Activated CD8-positive, alpha-beta T cell treated with anti-CD3 and anti-CD28 coated beads, Interleukin-2, amount 10 ng/mL, durations not matched to agents 7 days and 5 days (primary cell): ENCODE measurements at places on chromosomes 5 and 9. TPM values are rescaled to one million over a fixed set of nuclear protein-coding genes. Genes with fewer than 3 reads are reported as not detected.
A peak's percentile ranks its signal among the peaks of the same experiment; 100 is the strongest.

The ORM2 gene
- not detected for total RNA-seq

DNA sequence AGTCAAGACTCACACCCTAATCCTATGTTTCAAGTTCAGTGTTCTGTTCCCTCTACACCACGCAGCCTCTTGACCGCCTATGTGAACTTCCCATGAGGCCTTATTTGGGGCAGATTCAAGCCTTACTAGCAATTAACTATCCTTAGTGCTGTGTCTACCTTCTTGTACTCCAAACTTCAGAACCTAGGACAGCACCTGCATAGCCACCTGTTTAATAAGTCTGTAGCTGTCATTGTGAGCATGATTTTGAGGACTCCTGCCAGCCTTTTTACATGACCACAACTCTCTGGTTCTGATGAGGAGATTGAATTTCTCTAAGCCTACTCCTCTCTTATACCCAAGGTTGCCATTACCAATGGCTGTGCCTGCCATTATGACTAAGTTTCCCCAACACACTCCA is 50.8 kb upstream of the PCSK1 start:
- DNase-seq, result peak; percentile 37
- no peaks in the 10 kb centered on the region for H3K36me3 ChIP-seq
- no peaks in the 10 kb centered on the region for H3K4me1 ChIP-seq
- peaks cover 6% of the 10 kb centered on the region for H3K27me3 ChIP-seq

The OSMR gene
- not detected for total RNA-seq

The TOR1A gene
- total RNA-seq, result 58.4 TPM

DNA sequence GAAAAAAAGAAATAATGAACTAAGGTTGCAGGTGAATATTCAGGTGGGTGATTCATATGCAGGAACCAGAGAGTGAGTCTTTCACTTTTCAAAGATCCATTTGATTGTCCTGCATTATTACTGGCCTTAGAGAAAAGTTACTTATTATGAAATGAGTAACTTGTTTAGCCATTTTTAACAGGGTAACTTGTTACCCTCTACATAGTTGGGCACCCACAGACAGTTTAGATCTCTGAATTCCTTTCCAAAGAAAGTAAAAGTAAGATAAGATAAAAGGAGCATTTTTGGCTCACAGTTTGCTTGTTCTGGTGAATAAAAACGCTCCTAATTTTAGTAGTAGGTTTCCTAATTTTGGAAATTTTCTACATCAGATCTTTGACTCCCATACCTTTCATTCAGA is 54.1 kb upstream of the DAB2 start:
- H3K4me1 ChIP-seq, result no peaks in the 10 kb centered on the region
- no peak overlapping the region for H3K27ac ChIP-seq
- H3K27me3 ChIP-seq, result peaks cover 4% of the 10 kb centered on the region
- no peak overlapping the region for H3K4me3 ChIP-seq
- no peaks in the 10 kb centered on the region for H3K36me3 ChIP-seq

The SPATA31D4 gene
- not detected for total RNA-seq

DNA sequence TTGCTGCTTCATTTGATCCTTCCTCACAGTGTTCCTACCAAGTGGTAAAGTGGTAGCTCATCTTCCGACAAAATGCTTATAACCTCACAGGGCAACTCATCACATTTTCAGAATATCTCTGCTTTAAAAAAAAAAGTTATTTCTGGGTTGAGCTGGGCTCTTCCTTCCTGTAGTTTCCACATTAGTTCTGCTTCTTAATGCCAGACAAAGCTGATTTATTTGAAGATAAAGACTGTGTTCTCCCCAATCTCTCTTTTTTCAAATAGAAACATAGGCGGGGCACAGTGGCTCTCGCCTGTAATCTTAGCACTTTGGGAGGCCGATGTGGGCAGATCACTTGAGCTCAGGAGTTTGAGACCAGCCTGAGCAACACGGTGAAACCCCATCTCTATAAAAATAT is 273.1 kb downstream of the ACTL7B start:
- H3K4me3 ChIP-seq, result no peak overlapping the region
- no peak for DNase-seq
- H3K4me1 ChIP-seq, result no peaks in the 10 kb centered on the region
- no peak overlapping the region for H3K27ac ChIP-seq
- H3K27me3 ChIP-seq, result peaks cover 2% of the 10 kb centered on the region
- H3K36me3 ChIP-seq, result no peaks in the 10 kb centered on the region

DNA sequence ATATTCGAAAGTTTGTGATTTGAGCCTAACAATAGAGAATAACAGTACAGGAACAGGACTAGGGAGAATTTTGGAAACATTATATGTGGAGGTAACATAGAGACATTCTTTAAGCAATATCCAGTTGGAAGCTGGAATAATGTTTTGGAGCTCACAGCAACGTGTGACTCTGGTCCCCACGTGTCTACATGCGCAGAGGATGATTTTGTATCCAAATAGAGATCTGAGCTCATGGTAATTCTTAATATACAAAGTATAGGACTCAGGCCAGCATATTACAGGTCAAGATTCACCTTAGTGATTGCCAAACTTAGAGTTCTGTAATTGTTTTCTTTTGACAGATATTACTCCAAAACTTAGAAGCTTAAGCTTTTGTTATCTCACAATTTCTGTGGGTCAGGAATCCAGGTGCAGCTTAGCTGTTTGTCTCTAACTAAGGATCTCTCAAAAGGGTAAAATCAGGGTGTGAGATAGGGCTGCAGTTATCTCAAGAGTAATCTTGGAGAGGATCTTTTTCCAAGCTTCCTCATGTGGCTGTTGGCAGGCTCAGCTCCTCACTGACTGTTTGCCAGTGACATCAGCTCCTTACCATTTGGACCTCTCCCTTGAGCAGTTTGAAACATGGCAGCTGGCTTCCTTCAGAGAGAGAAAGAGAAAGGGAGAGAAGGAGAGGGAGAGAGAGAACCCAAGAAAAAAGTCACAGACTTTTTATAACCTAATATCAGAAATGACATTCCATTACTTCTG is 272.0 kb upstream of the ZNF462 start:
- H3K27ac ChIP-seq, result no peak overlapping the region
- no peak for DNase-seq
- H3K4me3 ChIP-seq, result no peak overlapping the region

GRCh38 chr5:1100664-1101574 is 10.9 kb downstream of the SLC12A7 start:
- no peak overlapping the region for H3K27ac ChIP-seq
- DNase-seq, result no peak
- peaks cover 71% of the 10 kb centered on the region for H3K4me1 ChIP-seq
- H3K4me3 ChIP-seq, result no peak overlapping the region
- H3K36me3 ChIP-seq, result peaks cover 35% of the 10 kb centered on the region

- H3K36me3 ChIP-seq, result peaks cover 3% of the 10 kb centered on the region
- no peaks in the 10 kb centered on the region for H3K27me3 ChIP-seq
- no peak for DNase-seq
- peaks cover 9% of the 10 kb centered on the region for H3K4me1 ChIP-seq
- H3K4me3 ChIP-seq, result no peak overlapping the region
These were observed 60.5 kb upstream of the ITGA2 start for GRCh38 chr5:52928689-52929088.

The FAM78A gene
- total RNA-seq, result 101 TPM

- no peak overlapping the region for H3K27ac ChIP-seq
- H3K27me3 ChIP-seq, result peaks cover 12% of the 10 kb centered on the region
These were observed 7.7 kb upstream of the TMEFF1 start for GRCh38 chr9:100465274-100465673.

The FGF10 gene
- total RNA-seq, result not detected

The IFNA21 gene
- total RNA-seq, result not detected

The PRRX2 gene
- 0.21 TPM for total RNA-seq

DNA sequence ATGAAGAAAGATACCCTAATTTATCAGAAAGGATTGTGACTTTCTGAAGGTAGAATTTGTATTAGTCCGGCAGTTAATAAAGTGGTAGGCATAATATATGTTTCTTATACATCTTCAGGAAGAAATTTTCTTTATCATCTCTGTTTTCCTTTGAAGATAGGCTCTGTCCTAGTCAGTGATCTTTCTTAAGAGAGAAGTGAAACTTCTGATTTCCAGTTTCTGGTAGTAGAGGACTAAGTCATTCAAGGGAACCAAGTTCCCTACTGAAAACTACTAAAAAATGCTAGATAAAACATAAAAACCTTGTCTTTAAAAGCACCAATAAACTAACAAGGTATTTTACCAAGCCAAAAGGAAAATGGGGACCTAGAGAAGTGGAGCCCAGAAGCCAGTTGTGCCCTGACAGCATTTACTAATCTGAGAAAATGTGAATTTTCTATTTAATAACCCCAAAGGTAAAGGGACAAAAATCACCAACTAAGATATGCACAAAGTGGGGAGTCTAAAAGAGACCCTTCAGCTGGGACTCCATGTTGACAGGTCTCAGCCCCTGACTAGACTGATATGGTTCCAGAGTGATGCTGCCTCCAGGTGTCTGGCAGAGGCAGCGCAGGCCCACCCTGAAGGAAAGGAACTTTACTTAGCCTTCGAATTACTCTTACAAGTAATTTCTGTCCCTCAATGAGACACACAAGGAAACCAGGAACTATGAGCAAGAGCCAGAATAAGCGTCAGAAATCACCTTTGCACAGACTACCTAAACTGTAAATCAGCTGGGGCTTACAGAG is 72.7 kb downstream of the FAM78A start:
- no peak overlapping the region for H3K27ac ChIP-seq
- no peaks in the 10 kb centered on the region for H3K4me1 ChIP-seq
- H3K27me3 ChIP-seq, result no peaks in the 10 kb centered on the region

The PAPPA gene
- total RNA-seq, result not detected

The DMGDH gene
- not detected for total RNA-seq

The PCSK1 gene
- total RNA-seq, result not detected

DNA sequence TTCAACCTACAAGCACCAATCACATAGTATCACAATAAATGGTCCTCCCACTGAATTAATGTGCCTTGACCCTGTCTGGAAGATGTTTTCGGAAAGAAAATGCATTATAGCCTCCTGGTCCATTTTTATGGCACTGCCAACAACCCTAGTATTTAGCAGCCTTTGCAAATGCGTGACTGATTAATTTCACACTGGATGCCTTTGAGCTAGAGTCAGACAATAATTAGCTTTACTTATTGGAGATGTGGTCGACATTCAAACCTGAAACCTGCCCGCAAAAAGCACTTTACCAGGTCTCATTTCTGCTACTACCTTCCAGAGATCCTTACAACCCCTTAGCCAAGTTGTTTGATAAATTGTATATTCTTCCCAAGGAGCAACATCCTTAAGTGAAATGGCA is 119.3 kb upstream of the DPYSL3 start:
- no peak overlapping the region for H3K27ac ChIP-seq
- no peak overlapping the region for H3K4me3 ChIP-seq
- no peaks in the 10 kb centered on the region for H3K27me3 ChIP-seq
- H3K36me3 ChIP-seq, result no peaks in the 10 kb centered on the region

The FUT7 gene
- total RNA-seq, result 2.5 TPM

The ADAMTS13 gene
- 1.4 TPM for total RNA-seq

- peaks cover 31% of the 10 kb centered on the region for H3K27me3 ChIP-seq
- no peak for DNase-seq
- H3K27ac ChIP-seq, result no peak overlapping the region
- no peaks in the 10 kb centered on the region for H3K4me1 ChIP-seq
- no peak overlapping the region for H3K4me3 ChIP-seq
These were observed 87.5 kb upstream of the NR5A1 start for GRCh38 chr9:124594673-124595072.

The MRPL50 gene
- 10.2 TPM for total RNA-seq

- DNase-seq, result no peak
- H3K4me1 ChIP-seq, result no peaks in the 10 kb centered on the region
- H3K27me3 ChIP-seq, result no peaks in the 10 kb centered on the region
- H3K36me3 ChIP-seq, result no peaks in the 10 kb centered on the region
These were observed 397.3 kb upstream of the GRIN3A start for GRCh38 chr9:102135768-102136167.

The HCN1 gene
- not detected for total RNA-seq

DNA sequence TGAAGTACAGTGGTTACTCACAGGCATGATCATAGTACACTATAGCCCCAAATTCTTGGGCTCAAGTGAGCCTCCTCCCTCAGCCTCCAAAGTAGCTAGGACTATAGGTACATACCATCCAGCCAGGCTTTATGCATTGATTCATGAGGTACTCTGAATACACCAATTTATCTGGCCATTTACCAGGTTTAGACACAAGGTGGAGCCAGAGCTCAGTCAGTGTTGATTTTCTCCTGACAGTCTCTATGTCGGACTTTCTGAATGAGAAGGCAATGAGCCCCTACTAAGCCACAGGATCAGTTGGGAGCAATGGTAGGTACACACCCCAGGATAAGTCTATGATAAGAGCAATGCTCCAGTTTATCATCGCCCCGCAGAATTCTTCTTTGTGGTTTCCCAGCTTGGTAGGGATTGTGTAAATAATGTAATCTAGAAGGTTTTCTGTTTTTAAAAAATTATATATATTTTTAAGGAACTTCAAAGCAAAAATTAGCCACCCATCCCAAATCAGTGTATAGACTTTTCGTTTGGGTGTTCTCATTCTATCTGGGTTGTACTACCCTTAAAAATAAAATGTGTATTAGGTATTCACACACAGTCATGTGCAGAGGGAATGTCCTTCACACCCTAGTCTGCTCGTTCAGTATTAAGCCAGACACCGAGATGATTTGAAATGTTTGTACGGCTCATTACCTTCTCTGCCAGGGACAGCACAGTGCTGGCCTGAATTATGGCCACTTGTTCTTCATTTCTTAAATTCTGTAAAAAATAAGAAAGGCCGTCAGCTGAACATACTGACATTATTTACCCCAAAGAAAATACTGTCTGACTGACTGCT is 118.4 kb upstream of the DPYSL3 start:
- no peak overlapping the region for H3K27ac ChIP-seq
- no peaks in the 10 kb centered on the region for H3K4me1 ChIP-seq
- no peak overlapping the region for H3K4me3 ChIP-seq
- peak; percentile 77 for DNase-seq
- no peaks in the 10 kb centered on the region for H3K27me3 ChIP-seq
- no peaks in the 10 kb centered on the region for H3K36me3 ChIP-seq

- H3K27me3 ChIP-seq, result no peaks in the 10 kb centered on the region
- H3K4me3 ChIP-seq, result no peak overlapping the region
- no peaks in the 10 kb centered on the region for H3K4me1 ChIP-seq
- H3K36me3 ChIP-seq, result no peaks in the 10 kb centered on the region
- DNase-seq, result no peak
These were observed 272.4 kb downstream of the ADAMTS6 start for GRCh38 chr5:65209341-65209740.

The THBS4 gene
- 0.44 TPM for total RNA-seq

The FAM221B gene
- total RNA-seq, result not detected

DNA sequence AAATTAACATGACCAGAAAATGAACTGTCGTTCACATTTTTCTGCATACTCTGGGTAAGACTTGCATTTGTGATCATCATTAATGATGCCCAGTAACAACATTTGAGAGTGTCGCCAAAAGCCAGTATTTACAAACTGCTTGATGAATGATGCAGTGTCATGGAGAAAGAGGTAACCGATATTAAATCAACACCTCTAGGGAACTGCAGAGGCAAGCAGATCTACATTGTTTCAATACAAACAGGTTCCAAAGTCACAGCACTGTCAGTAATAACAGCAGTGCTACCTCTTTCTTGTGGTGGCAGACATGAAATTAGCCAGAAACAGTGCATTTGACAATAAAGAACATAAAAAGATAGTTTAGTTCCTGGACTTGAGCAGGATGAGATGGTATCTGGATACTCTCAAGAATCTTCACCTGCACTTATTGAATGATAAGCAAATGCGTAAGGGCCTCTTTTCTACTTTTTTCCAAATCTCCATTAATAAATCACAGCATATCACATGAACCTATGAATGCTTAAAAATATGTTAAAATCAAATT is 456.6 kb downstream of the ARHGEF28 start:
- no peak for DNase-seq
- no peak overlapping the region for H3K4me3 ChIP-seq
- no peaks in the 10 kb centered on the region for H3K4me1 ChIP-seq
- H3K36me3 ChIP-seq, result no peaks in the 10 kb centered on the region
- no peak overlapping the region for H3K27ac ChIP-seq
- H3K27me3 ChIP-seq, result peaks cover 7% of the 10 kb centered on the region
